Suprapubic skin (tissue), 4 donors: ENCODE measurements at places on chromosomes 4 and X.

GRCh38 chr4:51884606-51885005 is 41.7 kb downstream of the DCUN1D4 start:
- no peak for DNase-seq

DNA sequence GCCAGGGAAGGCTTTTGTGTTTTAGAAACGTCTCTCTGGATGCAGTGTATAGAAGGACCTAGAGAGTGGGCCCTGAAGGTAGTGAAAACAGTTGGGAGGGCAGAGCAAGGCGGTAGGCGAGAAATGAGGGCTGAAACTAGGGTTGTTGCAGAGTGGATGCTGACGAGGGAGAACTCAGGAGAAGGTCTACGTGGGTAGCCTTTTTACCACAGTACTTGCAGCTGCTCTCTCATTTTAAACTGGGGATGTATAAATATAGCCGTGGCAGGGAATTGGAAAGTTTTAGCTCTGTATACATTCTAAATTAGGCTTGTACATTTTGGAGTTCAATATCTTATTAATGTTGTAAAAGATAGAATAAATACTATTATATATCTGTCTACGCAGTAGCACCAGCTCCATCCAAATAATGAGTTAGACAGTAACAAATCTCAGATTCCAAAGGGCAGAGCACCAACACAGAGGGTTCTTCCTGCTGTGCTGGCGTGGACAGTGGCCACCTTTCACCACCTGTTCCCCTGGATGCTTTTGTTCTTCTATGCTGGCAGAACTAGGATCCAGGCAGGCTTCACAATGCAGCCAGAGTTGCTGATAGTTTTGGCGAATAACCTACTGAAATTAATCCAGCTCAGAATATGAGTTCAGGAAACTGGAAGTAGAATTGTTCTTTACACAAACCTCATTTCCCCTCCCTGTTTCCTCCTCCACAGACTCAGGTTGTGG is 31.7 kb downstream of the CCNG2 start:
- DNase-seq = no peak

- no peak for DNase-seq
Observed at GRCh38 chrX:69605521-69605920, 10.4 kb upstream of the EDA start.

- no peak for DNase-seq
Observed at GRCh38 chrX:19824603-19825002, 62.8 kb downstream of the SH3KBP1 start.

- no peak for DNase-seq
Observed at GRCh38 chr4:76240236-76240635, 11.3 kb upstream of the FAM47E start.

DNA sequence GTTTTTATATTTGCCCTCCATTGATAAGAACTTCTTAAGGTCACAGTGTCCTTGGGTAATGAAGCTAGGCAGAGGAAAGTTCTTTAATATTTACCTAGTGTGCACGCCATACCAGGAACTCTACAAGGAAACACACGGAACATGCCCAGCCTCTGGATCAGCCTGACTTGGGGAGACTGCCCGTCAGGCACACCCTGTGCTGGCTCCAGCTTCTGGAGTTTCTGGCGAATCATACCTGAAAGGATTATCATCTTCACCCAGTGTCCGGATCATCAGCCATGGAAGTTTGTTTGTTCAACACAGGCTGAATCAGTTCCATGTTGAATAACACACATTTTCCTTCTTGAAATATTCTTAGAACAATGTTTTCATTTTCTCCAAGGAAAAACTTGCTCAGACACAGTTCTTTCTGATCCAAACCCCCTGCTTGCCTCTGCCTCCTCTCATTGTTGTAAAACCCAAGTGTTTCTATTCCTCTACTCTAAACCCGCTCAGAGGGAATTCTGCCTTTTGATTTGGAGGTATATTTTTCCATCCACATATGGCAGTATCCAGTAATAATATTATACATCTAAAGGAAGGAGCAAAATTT is 176.7 kb downstream of the SHROOM3 start:
- DNase-seq = no peak

DNA sequence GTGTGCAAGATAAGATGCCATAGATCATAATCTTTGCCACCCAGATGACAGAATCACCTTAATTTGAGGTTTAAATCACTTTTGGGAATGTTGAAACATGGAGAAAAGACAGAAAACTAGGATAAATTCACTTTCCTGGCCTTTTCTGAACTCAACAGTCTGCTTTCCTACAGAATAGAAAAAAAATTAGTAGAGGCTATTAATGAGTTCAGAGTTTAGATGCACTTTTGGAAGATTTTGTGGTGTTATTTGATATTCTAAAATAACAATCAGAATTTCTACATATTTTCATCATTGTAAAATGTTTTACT is 195.9 kb downstream of the CAMK2D start:
- DNase-seq = no peak

- no peak for DNase-seq
Observed at GRCh38 chrX:130304587-130305368, 34.9 kb upstream of the SLC25A14 start.

DNA sequence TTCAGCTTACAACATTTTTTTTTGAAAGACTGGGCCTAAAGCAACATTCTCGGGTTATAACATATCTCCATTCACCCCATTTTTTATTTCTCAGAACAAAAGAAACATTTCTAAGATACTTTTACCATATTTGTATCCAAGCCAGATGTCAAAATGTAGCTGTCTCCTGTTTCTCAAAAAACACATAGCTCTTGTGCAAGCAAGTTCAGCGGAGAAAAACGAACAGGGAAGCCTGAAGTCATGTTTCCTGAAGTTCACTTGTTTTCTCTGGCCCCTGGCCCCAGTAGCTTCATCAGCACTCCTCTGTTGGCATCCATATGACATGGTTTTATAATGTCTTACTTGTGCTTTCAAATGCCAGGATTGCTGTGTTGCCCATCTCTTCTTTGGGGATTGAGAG is 218.2 kb downstream of the BANK1 start:
- no peak for DNase-seq

- DNase-seq = no peak
Observed at GRCh38 chr4:75844151-75844662, 58.0 kb downstream of the PPEF2 start.

DNA sequence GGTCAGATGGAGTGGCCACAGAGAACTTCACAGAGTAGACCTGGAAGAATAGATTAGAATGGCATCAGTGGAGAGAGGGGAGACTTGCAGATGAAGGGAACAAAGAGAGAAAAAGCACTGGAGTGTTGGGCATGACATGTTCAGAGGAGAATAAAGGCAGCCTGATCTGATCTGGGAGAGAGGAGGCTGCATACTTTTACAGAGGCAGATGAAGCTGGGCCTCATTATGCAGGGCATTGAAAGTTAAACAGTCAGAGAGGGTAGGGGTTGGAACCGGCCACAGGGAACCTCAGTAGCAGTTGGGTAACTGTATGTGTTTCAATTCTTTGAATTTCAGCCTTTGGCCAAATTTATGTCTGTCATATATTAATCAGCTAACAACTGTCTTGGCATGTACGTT is 61.2 kb downstream of the SH3BGRL start:
- no peak for DNase-seq

DNA sequence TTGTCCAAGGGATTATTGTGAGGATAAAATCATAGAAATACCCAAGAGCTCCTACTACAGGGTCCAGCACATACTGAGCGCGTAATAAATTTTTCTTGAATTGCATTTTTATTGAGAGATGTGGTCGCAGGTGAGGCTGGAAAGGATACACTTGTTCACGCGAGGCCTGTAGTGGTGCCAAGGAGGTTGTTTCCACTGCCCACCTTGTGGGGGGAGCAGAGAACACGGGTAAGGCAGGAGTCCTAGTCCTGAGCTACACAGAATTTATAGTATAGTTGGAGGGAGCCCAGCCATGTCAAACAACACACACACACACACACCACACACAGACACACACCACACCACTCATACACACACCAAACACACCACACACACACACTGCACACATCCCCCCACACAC is 31.8 kb upstream of the CYP4V2 start:
- no peak for DNase-seq

GRCh38 chr4:77209936-77210335 is 52.9 kb downstream of the CCNG2 start:
- DNase-seq = no peak

DNA sequence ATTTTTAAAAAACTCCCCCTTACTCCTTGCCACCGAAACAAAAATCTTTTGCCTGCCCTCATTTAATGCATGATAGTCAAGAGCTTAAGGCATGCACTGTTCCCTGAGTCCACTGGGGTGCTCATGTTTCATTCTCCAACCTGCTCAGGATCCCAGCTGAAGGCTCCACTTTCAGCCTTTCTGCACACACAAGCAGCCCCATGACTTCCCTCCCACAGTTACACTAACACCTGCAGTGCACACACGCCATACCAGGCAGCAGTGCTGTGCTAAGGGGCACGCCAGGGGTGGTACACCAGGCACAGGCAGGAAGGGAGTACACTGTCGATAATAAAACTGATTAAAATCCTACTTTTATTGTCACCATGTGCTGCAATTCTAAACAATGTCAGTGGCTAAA is 385.2 kb downstream of the BMPR1B start:
- no peak for DNase-seq

- no peak for DNase-seq
Observed at GRCh38 chr4:113921089-113921794, 58.2 kb downstream of the ARSJ start.

- no peak for DNase-seq
Observed at GRCh38 chr4:14902342-14902741, 99.9 kb upstream of the CPEB2 start.

GRCh38 chr4:144709159-144709558 is 63.2 kb downstream of the HHIP start:
- no peak for DNase-seq

DNA sequence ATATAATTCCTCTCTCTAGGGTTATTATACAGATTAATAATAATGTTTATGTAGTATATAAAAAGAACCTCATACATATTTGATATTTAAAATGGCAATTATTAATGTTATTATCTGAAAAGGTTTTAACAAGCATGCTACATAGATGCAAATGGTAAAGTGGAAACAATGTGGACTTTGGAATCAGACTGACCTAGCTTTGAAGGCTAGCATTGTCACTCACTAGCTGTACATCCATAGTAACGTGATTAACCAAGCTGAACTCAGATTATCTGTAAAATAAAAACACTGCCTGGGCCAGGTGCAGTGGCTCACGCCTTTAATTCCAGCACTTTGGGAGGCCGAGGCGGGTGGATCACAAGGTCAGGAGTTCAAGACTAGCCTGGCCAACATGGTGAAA is 233.7 kb upstream of the SPRY1 start:
- no peak for DNase-seq

DNA sequence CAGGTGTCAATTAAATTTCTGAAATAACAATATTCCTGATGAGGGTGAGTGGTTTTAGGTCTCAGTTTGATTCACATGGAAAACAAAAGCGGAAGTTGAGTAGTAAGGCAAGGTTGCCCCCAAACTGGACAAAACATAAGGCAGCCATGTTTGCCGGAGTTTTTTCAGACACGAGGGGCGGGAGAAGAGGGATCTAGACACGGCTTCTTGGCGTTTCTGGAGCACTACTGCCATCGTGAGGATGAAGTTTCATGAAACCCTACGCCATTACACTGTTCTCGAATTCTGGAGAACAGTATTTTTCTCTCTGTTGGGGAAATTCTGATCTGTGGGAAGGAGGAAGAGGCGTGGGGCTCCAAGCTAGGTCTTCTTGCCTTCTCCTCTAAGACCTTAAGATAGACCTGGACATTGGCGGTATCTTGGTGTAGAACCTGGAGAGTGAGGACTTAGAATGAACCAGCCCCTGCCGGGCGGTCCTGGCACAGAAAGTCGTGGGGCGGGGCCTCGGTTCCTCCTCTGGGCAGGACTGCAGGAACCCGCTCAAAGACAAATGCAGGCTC is 160.3 kb downstream of the OR13H1 start:
- DNase-seq = no peak

- no peak for DNase-seq
Observed at GRCh38 chr4:141329174-141329569, 108.5 kb downstream of the ZNF330 start.

GRCh38 chrX:46179748-46180147 is 365.5 kb downstream of the ZNF674 start:
- DNase-seq = no peak
